ENCODE measurements at places on chromosomes 5 and 9.

DNA sequence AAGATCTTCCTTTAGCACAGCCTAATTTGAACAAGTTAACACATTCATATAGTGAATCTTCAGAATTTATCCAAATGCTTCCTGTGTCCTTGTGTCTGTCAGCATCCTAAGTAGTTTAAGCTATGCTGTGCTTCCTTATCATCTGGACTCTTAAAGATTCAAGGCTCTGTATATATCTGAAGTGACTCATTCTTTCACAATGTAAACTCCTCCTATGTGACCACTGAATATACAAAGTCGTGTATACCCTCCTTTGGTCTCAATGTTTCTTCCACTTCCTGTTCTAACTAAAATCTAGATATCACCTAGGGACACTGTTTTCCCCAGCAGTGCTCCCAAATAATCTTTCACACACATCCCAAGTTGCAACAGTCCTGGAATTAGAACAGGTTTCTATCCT, 935.7 kb upstream of the NUDT12 start:
- DNase-seq = no peak

- no peak for DNase-seq
Observed at GRCh38 chr5:89047571-89047970, 164.6 kb upstream of the MEF2C start.

DNA sequence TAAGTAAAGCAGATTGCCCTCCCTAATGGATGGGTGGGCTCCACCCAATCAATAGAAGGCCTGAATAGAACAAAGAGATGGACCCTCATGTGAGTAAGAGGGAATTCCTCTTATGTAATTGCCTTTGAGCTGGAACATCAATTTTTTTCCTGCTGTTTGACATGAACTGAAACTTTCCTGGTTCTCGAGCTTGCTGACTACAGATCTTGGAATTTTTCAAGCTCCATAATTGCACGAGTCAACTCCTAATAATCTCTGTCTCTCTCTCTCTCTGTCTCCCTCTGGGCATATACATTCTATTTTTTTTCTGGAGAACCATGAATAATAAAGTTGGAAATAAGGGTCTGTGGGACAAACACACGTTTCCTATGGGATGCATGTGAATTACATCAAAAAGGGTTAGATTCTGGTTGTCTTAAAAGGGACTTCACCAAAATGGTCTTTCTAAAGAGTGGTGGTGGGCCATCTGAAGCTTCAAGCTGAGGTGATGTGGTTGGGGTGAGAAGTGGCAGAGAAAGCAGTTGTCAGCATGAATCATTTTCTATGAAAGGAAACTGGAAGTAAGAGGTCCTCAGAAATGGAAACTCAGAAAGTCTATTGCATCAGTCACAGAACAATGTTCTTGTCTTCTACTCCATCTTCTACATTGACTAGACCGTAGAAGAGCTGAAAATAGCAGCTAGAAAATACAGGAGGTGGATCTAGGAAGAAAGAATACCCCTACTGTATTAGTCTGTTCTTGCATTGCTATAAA, 47.0 kb upstream of the HOMER1 start:
- DNase-seq = no peak

DNA sequence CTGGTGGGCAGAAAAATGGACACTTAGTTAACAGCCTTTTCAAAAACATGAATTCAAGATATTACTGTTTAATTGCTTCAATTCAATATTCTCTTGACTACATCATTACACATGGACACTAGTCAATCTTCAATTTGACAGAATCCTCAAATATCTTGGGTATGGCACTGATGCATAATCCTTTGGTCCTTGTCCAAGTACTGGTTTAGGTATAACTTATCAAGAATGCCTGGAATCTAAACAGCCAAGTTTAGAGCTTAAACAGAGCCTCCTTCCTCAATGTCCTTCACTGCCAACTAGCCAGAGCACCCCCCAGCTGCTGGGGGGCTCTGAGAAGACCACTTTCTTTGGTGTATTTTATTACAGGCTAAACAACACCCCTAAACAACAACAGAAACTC, 61.6 kb upstream of the ERCC6L2 start:
- DNase-seq = no peak

GRCh38 chr5:160382346-160382745, 11.9 kb upstream of the C1QTNF2 start:
- no peak for DNase-seq

- no peak for DNase-seq
Observed at GRCh38 chr5:11863911-11864310, 40.3 kb downstream of the CTNND2 start.

DNA sequence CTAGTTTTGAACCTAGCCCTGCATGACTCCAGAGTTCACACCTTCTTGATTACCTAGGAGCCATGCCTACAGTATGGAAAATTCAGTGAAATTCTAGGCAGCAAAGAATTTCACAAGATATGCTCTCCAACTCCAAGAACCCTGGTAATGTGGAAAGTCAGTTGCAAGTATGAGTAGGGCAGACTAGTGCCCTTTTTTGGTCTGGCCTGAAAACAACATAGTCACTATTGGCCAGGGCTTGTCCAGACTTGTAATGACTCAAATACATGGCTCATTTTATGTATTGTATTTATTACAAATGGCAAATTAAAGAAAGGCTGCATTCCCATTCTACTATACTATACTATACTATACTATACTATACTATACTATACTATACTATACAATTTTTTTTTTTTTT, 160.4 kb downstream of the ESM1 start:
- no peak for DNase-seq

- no peak for DNase-seq
Observed at GRCh38 chr5:96863949-96864584, 12.2 kb upstream of the ERAP2 start.

DNA sequence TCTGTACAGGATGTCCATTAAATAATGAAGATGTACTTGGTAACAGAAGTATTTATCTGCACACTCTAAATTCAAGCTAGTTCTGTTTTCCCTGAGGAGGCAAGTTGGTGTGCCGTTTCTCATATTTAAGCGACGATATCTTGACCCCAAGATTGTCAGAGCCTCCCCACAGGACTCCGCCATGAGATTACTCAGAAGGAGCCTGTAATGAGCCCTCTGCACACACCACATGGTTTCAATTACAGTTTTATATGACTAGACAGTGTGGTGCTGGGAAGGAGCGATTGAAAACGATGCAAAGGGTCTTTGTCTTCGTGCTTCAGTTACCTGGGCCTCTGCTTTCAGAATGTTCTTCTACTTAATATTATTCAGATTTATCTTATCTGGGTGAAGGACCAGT, 840.4 kb upstream of the WWC1 start:
- DNase-seq = no peak

DNA sequence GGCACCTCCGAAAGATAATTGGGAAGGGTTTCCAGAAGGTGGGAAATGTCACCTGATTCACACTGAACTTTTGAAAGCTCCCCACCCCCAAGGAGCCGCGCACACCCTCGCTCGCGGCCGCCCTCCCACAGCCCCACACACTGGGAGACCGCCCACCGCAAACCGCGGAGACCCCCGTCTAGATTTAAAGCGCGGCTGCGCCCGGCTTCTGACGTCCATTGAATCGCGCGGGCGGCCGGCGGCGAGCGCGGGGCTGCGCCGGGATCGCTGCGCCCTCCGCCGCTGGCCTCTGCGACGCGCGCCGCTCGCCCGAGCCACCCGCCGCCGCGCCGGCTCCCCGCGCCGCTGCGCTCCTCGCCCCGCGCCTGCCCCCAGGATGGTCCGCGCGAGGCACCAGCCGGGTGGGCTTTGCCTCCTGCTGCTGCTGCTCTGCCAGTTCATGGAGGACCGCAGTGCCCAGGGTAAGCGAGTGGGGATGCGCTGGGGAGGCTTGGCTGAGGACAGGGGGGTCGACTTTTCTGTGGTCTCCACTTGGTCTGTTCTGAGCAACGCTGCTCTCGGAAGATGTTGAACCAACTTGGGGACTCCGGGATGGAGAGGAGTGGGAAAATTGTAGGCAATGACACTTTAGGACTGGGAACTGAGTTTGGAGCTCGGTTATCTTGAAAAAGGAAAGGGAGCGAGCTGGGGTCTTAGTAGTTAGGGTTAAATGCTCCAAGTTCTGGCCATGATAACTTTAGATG, at the start of gene FST:
FST (plus strand) TSS at position 214 of the 743 bp plus-strand sequence; CDS start at position 377, 163 bp downstream.
- no peak for DNase-seq

DNA sequence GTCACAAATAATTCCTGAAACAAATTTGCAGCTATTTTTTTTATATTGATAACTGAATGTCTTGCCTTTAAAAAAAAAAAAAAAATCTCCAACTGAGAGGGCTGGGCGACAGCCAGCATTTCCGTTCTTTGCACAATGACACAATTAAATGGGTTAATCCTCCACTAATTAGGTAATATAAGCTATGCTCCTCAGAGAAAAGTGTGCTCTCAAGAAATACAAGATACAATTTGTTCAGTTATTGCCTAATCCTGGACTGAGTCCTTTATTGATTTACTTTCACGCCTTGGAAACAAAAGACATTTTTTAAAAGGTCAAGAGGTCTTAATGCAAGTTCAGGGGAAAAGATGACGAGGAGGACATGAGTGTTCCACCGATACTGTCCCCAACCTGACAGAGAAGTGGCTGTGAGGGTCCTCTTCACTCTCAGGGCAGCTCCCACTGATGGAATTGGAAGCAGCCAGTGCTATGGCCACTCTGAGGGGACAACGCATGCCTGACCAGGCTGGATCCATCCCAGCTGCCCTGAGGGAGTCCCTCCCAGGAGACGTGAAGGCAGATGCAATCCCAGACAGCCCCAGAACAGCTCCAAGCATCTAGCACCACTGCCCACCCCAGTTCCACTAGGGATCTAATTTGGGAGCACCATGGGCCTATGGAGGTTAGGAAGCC, 220.7 kb downstream of the GNA14 start:
- no peak for DNase-seq

DNA sequence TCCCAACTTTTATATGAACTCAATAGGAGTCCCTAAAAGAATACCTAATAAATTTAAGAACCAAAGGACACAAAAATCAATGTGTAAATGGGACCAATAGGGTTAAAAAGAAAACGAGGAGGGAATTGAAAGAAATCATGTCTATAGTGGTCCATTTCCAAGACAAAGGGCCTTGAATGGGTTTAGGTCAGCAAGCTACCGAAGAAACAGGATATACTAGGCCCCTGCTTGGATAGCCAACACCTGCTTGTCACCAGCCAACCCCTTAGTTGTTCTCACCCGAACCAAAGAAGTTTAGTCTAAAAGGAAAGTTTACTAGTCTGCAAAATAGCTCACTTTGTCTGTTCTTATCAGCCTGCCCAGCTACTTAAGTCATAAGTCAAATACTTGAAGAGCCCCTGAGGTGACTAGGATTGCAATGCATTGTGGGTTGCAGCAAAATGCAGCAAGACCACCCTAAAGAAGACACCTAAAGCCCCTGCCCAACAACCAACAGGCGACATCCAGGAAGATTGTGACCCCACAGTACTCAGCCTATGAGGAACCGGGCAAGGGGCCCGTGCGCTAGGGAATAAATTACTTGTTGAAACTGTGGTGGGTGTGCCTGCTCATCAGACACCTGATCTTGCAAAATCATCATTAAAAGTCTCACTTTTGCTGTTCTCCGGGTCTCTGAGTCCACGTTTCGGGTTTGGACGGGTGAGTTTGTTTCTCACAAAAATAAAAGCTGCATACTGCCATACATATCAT, 183.9 kb upstream of the PPP1R26 start:
- no peak for DNase-seq

- no peak for DNase-seq
Observed at GRCh38 chr9:16238623-16239138, 631.8 kb downstream of the BNC2 start.

DNA sequence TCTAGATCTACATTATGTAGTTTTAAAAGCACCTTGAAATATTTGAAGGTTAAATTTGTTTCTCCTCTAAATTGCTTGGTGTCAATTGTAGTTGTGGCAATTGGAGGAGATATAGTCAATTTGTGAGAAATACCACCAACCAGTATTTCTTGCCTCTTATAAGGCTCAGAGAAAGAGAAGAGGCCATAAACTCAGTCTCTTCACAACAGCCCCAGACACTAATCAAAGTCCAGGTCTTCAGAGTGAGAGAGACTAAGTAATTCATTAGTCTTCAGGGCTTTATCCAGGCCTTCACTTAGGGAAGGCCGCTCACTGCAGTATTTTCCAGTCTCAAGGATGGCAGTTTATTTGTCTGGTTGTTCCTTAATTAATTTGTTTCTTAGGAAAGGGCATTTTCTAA, 168.0 kb upstream of the RGMB start:
- DNase-seq = no peak

GRCh38 chr5:122996091-122996490, 40.4 kb downstream of the PPIC start:
- no peak for DNase-seq

DNA sequence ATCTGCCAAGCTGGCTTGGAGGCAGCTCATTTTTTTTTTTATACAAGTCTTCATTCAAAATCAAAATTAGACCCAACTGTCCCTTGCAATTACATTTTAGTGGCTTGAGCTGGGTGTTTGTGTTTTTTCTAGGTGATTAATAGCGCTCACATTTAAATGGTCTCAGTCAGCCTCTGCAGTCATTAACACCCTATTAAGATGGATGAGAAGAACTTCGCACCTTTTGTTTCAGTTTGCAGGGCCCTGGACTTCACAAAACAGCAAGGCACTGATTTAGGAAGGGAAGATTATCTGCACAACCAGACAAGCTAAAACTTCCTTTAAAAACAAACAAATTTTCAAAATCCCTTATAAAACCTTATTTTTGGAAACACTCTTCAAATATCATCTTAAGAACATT, 374.8 kb downstream of the EFNA5 start:
- DNase-seq = no peak

DNA sequence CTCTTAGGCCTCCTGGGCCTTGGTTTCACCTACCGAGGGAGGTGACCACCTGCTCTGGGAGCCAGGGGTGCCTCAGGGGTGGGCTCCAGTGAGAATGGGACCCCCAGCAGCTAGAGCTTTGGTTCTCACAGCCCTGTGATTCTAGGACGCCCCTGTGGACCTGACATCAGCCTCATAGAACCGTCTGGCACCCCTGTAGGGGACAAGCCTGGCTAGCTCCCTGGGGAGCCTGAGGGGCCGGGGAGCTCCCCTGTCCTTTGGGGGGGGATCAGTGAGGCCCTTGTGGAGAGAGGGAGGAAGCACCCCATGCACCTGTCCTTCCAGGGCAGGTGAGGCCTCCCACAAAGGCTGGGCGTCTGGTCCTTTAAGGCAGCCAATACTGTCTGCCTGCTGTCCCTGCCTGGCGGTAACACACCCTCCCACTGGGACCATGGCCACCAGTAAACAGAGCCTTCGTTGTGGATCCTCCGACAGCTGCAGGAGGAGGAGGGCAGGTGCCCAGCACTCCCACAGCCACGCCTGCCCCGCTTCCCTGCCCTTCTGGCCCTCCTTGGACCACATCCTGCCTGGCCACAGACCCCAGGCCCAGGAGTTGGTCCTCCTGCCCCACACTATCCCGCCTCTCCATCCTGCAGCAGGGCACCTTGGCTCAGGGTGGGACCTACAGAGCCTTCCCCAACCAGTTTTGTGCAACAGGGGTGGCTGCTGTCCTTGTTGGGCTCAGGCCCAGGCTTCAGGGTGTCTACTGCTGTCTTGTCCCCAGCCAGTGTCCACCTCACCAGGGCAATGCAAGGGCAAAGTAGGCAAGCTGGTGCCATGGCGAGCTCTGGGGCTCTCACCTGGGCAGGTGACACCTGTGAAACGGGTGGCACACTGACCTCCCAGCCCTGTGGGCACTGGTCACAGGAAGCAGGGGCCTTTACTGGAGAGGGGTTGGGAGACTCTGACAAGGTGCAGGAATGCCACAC, 3.0 kb upstream of the TUBB4B start:
- no peak for DNase-seq

- no peak for DNase-seq
Observed at GRCh38 chr9:121222524-121223171, 21.0 kb upstream of the RAB14 start.

- DNase-seq = no peak
Observed at GRCh38 chr9:133845440-133845839, 107.3 kb upstream of the SARDH start.
